Activated naive CD4-positive, alpha-beta T cell treated with anti-CD3 and anti-CD28 coated beads, Interleukin-2, amount 10 ng/mL, durations not matched to agents 7 days and 5 days (primary cell): ENCODE measurements at places on chromosomes 12 and 14.

GRCh38 chr14:99822800-99823455 is 29.7 kb downstream of the EML1 start:
- no peak for DNase-seq
- H3K27ac ChIP-seq: no peak overlapping the region
- no peak overlapping the region for H3K4me3 ChIP-seq
- H3K36me3 ChIP-seq: no peaks in the 10 kb centered on the region
- H3K4me1 ChIP-seq: peaks cover 13% of the 10 kb centered on the region

GRCh38 chr12:11075642-11076041 is 13.5 kb upstream of the TAS2R46 start:
- DNase-seq: no peak
- H3K4me3 ChIP-seq: no peak overlapping the region
- H3K27me3 ChIP-seq: no peaks in the 10 kb centered on the region
- no peak overlapping the region for H3K27ac ChIP-seq
- no peaks in the 10 kb centered on the region for H3K4me1 ChIP-seq
- peaks cover 10% of the 10 kb centered on the region for H3K36me3 ChIP-seq

- no peak overlapping the region for H3K4me3 ChIP-seq
- no peaks in the 10 kb centered on the region for H3K4me1 ChIP-seq
- H3K27ac ChIP-seq: no peak overlapping the region
- no peaks in the 10 kb centered on the region for H3K36me3 ChIP-seq
These were observed 104.2 kb downstream of the ST8SIA1 start for GRCh38 chr12:22230280-22230794.

- peaks cover 57% of the 10 kb centered on the region for H3K36me3 ChIP-seq
- no peak overlapping the region for H3K27ac ChIP-seq
- DNase-seq: no peak
- H3K4me3 ChIP-seq: no peak overlapping the region
- H3K4me1 ChIP-seq: peaks cover 38% of the 10 kb centered on the region
- H3K27me3 ChIP-seq: peaks cover 3% of the 10 kb centered on the region
These were observed 4.9 kb downstream of the ATP5MC2 start for GRCh38 chr12:53670971-53671370.

- DNase-seq: no peak
- H3K36me3 ChIP-seq: no peaks in the 10 kb centered on the region
- no peak overlapping the region for H3K27ac ChIP-seq
- peaks cover 9% of the 10 kb centered on the region for H3K4me1 ChIP-seq
- peaks cover 24% of the 10 kb centered on the region for H3K27me3 ChIP-seq
These were observed 32.0 kb downstream of the SLC6A12 start for GRCh38 chr12:181921-182320.

DNA sequence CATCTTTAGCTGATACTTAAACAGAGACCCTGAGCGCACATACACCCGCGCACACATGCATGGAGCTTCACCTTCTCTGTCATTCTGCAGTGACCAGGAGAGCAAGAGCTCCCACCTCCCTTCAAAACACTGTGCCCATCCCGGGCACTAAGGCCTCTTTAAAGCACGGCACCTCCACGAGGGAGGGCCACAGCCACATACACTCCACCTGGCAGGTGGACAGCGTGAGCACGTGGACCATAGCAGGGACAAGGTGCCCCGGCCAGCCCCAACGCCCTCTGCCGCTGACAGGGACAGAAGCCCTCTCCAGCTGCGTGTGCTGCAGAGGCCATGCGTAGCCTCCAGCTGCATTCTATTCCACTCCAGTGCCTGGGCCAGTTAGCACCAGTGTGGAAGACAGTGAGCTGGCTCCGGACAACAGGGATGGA is 5.4 kb downstream of the GAPDH start:
- H3K4me1 ChIP-seq: peaks cover 66% of the 10 kb centered on the region
- DNase-seq: no peak
- H3K27ac ChIP-seq: peak overlapping the region; percentile 91
- peaks cover 50% of the 10 kb centered on the region for H3K36me3 ChIP-seq

GRCh38 chr12:67916266-67916970 is 72.8 kb upstream of the IFNG-AS1 start:
- no peak overlapping the region for H3K4me3 ChIP-seq
- H3K27ac ChIP-seq: no peak overlapping the region

- no peak overlapping the region for H3K4me3 ChIP-seq
- H3K27me3 ChIP-seq: no peaks in the 10 kb centered on the region
- no peaks in the 10 kb centered on the region for H3K4me1 ChIP-seq
- no peak for DNase-seq
- H3K36me3 ChIP-seq: no peaks in the 10 kb centered on the region
These were observed 1523.2 kb upstream of the FLRT2 start for GRCh38 chr14:84006643-84007155.
